ENCODE measurements at places on chromosomes 2 and 18.
A peak's percentile ranks its signal among the peaks of the same experiment; 100 is the strongest.

DNA sequence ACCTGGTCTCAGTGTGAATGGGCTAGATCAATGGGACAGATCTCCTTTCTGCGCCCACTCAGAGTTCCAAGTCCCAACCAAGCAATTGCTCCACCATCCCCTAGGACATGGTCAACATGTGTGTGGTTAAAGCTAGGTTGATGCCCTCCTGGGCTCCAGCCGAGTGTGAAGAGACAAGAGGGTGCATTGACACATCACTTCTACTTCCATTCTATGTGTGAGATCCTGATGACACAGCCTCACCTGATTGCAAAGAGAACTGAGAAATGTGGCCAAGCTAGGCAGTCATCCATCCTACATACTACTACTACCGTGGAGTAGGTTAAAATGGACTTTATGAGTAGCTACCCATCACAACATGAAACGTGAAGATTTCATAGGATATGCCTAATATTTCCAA lies 106.8 kb downstream of the NCKAP5 start:
- H3K4me1 ChIP-seq = no peaks in the 10 kb centered on the region
- no peak overlapping the region for H3K4me3 ChIP-seq
- DNase-seq = no peak
- no peak overlapping the region for H3K27ac ChIP-seq

GRCh38 chr2:158359846-158360245 lies 96.7 kb downstream of the CCDC148 start:
- no peaks in the 10 kb centered on the region for H3K27me3 ChIP-seq
- H3K4me3 ChIP-seq = no peak overlapping the region
- no peaks in the 10 kb centered on the region for H3K36me3 ChIP-seq
- no peak for DNase-seq
- H3K27ac ChIP-seq = no peak overlapping the region

GRCh38 chr2:6832596-6833299 lies 33.0 kb downstream of the CMPK2 start:
- no peaks in the 10 kb centered on the region for H3K36me3 ChIP-seq
- H3K4me3 ChIP-seq = no peak overlapping the region
- H3K27ac ChIP-seq = no peak overlapping the region
- H3K27me3 ChIP-seq = no peaks in the 10 kb centered on the region

GRCh38 chr2:134926231-134926931 lies 7.8 kb downstream of the CCNT2 start:
- no peak for DNase-seq
- peaks cover 26% of the 10 kb centered on the region for H3K4me1 ChIP-seq

DNA sequence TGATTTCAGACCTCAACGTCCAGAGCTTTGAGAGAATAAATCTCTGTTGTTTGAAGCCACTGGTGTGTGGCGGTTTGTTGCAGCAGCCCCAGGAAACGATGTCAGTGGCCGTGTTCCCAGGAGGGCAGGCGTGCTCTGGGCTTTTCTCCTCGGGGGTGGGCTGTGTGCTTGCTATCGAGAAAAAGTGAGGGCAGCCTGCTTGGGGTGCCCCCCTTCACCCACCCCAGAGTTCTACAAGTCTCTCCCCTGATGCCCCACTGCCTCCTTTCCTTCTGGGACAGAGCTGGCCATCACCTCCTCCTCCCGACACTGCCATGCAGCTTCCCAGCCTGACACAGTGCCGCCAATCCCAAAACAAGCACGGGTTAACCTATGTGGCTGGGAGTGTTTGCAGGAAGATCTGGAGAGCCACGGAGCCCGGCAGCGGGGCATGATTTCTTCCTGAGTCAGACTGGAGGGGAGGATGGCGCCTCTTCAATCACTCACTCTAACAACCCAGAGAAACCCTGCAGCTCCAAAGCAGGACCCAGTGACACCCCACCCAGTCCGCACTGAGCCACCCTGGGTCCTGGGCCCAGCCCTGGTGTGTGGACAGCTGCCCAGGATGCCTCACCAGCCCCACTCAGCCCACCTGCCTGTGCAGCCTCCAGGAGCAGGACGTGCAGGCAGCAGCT lies 213.7 kb upstream of the RAB6C start:
- no peak overlapping the region for H3K27ac ChIP-seq
- no peaks in the 10 kb centered on the region for H3K4me1 ChIP-seq
- H3K36me3 ChIP-seq = no peaks in the 10 kb centered on the region
- no peaks in the 10 kb centered on the region for H3K27me3 ChIP-seq
- no peak for DNase-seq
- H3K4me3 ChIP-seq = no peak overlapping the region

DNA sequence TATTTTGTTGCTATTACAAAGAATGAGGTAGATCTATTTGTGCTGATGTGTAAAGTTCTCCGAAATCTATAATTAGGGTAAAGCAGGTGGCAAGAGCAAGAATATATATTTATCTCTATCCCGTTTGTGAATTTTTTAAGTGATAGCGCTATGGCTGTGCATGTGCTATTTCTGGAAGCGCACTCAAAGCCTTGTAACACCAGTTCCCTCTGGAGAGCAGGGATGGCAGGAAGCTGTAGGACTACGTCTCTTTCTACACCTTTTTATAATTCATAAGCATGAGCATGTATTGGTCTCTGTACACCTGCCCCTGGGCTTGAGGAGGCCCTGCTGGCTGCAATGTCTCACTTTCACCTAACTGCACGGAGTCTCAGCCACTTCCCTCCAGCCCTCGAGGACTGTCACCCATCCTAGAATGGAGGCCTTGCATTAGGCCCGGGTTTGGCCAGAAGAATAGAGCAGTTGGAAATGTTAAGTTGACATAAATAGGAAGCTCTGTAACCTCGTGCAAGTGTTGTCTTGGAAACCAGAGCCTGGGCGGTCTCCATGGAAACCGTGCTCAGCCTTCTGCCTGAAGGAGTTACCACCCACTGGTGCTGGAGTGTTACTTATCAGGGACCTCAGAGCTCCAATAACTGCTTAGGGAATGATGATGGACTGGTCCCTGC lies 20.9 kb downstream of the ITM2C start:
- peaks cover 13% of the 10 kb centered on the region for H3K27me3 ChIP-seq
- no peaks in the 10 kb centered on the region for H3K36me3 ChIP-seq
- no peak overlapping the region for H3K4me3 ChIP-seq
- H3K27ac ChIP-seq = no peak overlapping the region
- H3K4me1 ChIP-seq = no peaks in the 10 kb centered on the region

DNA sequence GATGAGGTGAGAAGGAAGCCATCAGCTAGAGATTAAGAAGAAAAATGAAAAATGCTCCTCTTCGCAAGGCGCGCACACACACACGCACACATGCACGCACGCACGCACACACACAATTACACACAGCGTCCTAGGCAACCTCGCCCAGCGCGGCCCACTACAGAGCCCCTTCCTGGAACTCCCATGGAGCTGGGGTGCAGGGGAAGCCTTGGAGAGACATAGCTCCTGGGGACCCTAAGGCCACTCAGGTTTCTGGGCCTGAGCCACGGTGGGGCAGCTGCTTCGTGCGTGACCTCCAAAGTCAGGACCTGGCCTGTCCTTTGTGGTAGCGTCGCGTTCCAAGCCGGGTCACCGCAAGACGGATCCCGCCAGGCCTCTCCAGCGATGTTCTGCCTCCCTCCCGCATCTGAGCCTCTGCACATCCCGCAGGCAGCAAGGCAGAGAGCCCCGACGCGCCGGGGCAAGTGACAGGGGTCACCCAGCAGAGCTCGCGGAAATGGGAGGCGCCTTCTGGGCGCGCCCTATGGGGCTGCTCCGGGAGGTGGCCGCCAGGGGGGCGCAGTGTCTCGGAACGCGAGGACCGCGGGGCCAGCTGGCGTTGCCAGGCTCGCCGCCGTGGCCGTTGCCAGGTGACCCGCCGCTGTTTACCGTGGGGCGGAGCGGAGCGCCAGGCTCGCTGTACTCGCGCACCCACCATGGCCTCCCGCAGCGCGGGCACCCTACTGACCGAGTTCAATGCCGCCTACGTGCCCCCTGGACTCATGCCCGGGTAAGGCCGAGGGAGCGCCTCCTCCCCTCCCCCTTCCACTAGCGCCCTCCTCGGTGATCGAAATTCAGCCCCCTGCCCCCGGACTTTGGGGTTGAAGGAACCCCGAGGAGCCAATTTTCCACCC lies 79.0 kb downstream of the CIB4 start:
- peaks cover 89% of the 10 kb centered on the region for H3K27me3 ChIP-seq
- peak overlapping the region; percentile 51 for H3K4me3 ChIP-seq
- H3K27ac ChIP-seq = no peak overlapping the region
- DNase-seq = peak; percentile 66
- H3K4me1 ChIP-seq = peaks cover 16% of the 10 kb centered on the region

DNA sequence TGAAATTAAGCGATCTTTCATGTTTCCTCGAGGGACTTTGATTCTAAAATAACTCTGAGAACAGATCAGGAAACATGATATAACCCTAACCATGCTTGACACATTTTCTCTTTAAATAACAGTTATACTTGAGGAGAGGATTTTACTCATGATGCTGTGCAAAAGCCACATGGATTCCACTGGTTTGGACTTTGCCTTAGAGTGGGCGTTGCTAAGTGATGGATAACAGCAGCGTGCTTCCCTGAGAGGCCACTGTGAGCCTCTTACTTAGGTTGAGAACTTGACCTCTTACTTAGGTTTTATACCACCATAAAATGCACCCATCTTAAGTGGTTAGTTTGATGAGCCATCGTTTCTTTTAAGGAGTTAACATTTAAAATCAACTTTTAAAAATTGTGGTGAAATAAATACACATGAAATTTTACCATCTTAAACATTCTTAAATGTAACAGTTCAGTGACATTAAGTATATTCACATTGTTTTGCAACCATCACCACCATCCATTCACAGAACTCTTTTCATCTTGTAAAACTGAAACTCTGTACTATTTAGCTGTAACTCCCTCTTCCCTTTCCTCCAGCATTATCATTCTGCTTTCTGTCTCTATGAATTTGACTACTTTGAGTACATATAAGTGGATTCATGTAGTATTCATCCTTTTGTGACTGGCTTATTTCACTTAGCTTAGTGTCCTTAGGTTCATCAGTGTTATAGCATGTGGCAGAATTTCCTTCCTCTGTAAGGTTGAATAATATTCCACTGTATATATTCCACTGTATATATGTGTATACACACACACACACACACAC lies 22.6 kb downstream of the ANXA4 start:
- no peaks in the 10 kb centered on the region for H3K27me3 ChIP-seq
- H3K36me3 ChIP-seq = no peaks in the 10 kb centered on the region
- no peak overlapping the region for H3K4me3 ChIP-seq
- H3K27ac ChIP-seq = no peak overlapping the region
- no peak for DNase-seq
- peaks cover 53% of the 10 kb centered on the region for H3K4me1 ChIP-seq

- no peak for DNase-seq
- H3K36me3 ChIP-seq = no peaks in the 10 kb centered on the region
- no peak overlapping the region for H3K4me3 ChIP-seq
Observed at GRCh38 chr2:186576614-186577013, 13.2 kb upstream of the ITGAV start.

DNA sequence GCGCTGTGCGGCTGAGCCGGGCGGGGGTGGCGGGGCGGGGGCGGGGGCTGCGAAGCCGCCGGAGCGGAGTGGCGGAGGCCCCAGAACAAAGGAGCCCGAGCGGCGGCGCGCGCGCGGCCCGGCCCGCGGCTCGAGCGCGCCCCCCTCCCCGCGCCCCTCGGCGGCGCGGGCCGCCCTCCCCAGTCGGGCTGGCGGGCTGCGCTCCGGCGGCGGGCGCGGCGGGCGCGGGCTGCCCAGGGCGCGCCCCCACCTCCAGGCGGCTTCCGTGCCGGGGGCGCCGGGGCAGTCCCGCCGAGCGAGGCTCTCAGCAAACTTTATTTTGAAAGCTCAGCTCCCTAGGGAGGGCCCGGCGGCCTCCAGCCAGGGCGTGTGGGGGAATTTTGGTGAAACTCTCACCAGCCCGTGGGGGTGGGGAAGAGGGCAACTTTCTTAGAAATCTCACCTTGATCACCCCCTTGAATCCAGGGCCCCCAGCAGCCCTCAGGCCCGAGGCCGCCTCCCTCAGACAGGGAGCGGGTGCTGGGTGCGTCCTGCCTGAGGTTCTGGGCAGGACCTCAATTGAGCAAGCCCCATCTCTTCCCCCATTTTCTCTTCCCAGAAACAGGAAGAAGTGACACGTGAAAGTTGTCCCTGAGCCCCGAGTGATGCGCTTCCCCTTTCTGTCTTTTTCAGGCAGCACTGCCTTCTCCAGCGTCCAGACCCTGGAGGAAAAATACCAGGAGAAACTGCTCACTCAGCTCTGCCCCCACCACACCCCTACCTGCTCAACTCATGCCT lies 786 bp downstream of the TET3 start:
- DNase-seq = peak; percentile 54
- peak overlapping the region; percentile 66 for H3K4me3 ChIP-seq
- no peaks in the 10 kb centered on the region for H3K36me3 ChIP-seq
- H3K27me3 ChIP-seq = no peaks in the 10 kb centered on the region
- H3K27ac ChIP-seq = peak overlapping the region; percentile 46
- H3K4me1 ChIP-seq = peaks cover 62% of the 10 kb centered on the region

GRCh38 chr2:190408538-190409271 lies 550 bp downstream of the MFSD6 start:
- peak overlapping the region; percentile 61 for H3K27ac ChIP-seq
- peaks cover 11% of the 10 kb centered on the region for H3K4me1 ChIP-seq
- no peaks in the 10 kb centered on the region for H3K27me3 ChIP-seq
- H3K36me3 ChIP-seq = no peaks in the 10 kb centered on the region
- H3K4me3 ChIP-seq = peak overlapping the region; percentile 73

- DNase-seq = no peak
- no peak overlapping the region for H3K4me3 ChIP-seq
- no peaks in the 10 kb centered on the region for H3K36me3 ChIP-seq
- peaks cover 45% of the 10 kb centered on the region for H3K27me3 ChIP-seq
- peaks cover under 1% of the 10 kb centered on the region for H3K4me1 ChIP-seq
Observed at GRCh38 chr2:231931481-231931915, 5.3 kb upstream of the NPPC start.

- DNase-seq = no peak
- peaks cover 23% of the 10 kb centered on the region for H3K27me3 ChIP-seq
- no peaks in the 10 kb centered on the region for H3K4me1 ChIP-seq
- H3K27ac ChIP-seq = no peak overlapping the region
- no peak overlapping the region for H3K4me3 ChIP-seq
- no peaks in the 10 kb centered on the region for H3K36me3 ChIP-seq
Observed at GRCh38 chr2:238527565-238527964, 100.8 kb downstream of the ASB1 start.

DNA sequence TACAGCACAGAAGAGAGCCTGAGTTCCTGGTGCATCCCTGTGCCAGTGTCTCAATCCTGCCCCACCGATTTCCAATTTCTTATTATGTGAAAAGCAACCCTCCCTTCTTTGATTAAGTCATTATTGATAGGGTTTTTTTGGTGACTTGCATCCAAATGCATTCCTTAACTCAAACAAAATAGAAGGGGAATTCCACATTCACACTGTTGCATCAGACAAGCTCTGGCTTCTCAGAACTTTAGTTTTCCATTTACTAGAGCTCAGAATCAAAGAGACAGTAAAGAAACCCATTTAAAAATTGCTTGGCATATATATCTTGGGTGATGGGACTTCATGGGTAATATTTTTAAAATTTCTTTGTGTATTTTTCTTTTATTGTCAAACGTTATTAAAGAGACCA lies 13.8 kb upstream of the TMEM200C start:
- DNase-seq = no peak
- H3K36me3 ChIP-seq = no peaks in the 10 kb centered on the region
- no peaks in the 10 kb centered on the region for H3K27me3 ChIP-seq
- no peak overlapping the region for H3K27ac ChIP-seq
- no peaks in the 10 kb centered on the region for H3K4me1 ChIP-seq

GRCh38 chr2:240269380-240269779 lies 128.9 kb upstream of the OTOS start:
- DNase-seq = peak; percentile 78
- H3K27ac ChIP-seq = peak overlapping the region; percentile 29
- no peak overlapping the region for H3K4me3 ChIP-seq
- no peaks in the 10 kb centered on the region for H3K4me1 ChIP-seq
- no peaks in the 10 kb centered on the region for H3K27me3 ChIP-seq

All from tibial artery (tissue), 4 donors.